M059J (cell line): ENCODE measurements at places on chromosomes 3 and 15.

- DNase-seq = no peak
These were observed 3.6 kb upstream of the COL6A5 start for GRCh38 chr3:130341882-130342281.

DNA sequence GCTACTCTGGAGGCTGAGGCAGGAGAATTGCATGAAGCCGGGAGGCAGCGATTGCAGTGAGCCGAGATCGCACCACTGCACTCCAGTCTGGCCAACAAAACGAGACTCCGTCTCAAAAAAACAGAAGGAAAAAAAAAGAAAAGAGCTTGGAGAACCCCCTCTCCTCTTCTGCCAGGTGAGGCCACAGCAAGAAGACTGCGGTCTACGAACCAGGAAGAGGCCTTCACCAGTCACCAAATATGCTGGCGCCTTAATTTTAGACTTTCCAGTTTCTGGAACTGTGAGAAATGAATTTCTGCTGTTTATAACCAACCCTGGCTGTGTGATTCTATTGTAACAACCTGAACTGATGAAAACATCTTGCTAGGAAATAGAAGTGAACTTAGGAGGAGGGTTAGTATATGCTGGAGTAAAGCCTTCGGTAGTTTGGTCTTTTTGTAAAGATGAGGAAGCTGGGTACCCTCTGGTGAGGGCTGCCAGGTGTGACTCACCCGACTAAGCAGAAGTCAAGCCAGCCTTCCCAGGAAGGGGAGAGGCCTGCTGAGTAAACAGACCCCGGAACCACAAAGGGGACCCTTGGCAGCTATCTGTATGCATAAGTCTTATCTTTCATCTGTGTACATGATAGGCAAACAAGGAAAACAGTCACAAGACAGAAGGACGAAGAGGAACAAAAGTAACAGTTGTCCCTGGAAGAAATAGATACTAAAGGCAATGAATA, 78.7 kb downstream of the KLF13 start:
- DNase-seq = peak; percentile 61

- no peak for DNase-seq
These were observed 146.8 kb downstream of the CDIN1 start for GRCh38 chr15:36726224-36726623.

- DNase-seq = peak; percentile 58
These were observed 138.0 kb downstream of the FBN1 start for GRCh38 chr15:48507416-48508065.

- DNase-seq = no peak
These were observed 1679.4 kb downstream of the OTOL1 start for GRCh38 chr3:163175970-163176369.

DNA sequence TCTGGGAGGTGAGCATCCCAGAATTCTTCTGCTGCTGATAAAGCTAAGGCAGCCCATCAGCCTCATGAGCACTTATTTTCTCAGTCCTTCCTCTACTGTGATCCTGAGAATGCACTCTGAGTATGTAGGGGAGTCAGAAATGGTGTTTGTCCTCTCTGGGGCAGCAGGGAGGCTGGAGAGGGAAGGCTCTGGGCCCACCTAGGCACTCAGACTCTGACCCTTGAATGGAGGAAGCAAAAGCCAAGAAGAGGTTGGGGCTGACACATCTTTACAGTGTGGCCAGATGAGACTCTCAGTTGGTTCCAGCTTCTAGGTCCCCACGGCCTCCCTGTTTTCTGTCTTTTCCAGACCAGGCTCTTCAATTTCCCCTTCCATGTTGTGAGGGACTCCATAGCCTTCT, 36.1 kb upstream of the BLM start:
- DNase-seq = no peak

DNA sequence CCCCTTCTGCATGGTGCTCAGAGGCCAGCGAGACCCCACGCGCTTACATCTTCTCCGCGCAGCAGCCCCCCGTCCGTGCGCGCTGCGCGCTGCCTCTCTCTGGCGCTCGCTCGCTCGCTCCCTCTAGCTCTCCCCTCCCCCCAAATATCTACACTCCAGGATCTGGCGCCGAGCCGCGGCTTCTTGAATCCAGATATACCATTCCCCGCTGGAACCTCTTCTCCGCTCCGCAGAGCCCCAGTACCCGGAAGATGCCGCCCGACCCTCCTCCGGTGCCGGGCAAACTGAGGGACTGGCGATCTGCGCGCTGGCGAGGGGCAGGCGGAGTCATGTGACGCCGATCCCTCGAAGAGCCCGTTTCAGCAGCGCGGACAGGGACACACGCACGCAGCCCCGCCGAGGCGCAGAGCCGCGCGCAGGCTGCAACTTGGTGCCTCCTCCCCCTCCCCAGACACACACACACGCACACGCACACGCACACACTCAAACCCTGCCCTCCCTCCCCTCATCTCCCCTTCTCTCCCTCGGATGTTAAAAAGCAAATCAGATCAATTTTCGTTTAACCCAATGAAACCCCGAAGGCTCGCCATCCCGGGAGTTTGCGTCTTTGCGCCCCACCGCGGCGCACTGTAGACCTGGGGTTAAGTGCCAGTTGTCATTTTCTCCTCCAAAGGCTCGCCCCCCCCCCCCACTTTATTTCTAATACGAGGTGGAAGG, at the start of gene RASGRF1:
RASGRF1 (minus strand) TSS at position 294 of the 717 bp plus-strand sequence; CDS start at position 12, 282 bp downstream.
- DNase-seq = no peak

DNA sequence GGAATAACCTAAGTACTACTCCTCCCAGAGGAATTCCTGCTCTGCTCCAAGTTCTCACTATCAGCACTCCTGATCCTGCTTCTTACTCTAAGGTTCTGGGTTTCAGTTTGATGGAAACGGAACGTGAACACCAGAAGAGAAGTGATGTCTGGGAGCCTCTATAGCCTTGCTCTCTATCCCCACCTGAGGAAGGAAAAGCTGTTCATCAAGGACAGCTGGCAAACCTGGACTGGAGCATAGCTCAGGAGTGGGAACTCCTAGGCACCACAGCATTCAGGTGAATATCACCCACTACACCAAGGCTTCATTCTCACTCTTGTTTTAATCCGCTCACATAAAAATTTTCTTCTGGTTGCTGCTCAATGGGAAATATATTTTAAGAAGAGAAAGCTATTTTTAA, 13.0 kb upstream of the CADPS start:
- no peak for DNase-seq

GRCh38 chr15:72740219-72740618, 43.3 kb downstream of the ADPGK start:
- no peak for DNase-seq

- DNase-seq = peak; percentile 20
These were observed 5.6 kb upstream of the APPL1 start for GRCh38 chr3:57221883-57222282.

DNA sequence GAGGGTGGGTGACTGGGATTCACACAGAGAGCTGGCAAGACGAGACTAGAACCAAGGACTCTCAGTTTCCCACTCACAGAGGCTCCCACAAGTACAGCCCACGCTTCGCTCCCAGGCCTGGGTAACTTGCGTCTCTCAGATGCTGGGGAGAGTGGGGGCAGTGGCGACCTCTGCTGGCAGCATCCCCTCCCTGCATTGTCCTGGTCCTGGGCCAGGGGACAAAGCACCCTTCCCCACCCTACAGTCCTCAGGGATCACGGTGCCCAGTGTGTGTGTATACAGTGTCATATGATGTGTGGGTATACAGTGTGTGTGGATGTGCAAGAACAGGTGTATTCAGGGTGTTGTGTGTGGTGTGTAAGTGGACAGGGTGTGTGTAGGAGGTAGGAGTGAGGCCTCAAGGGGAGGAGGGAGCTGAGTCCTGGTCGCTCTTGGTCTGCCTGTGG, 12.8 kb downstream of the VILL start:
- DNase-seq = no peak

DNA sequence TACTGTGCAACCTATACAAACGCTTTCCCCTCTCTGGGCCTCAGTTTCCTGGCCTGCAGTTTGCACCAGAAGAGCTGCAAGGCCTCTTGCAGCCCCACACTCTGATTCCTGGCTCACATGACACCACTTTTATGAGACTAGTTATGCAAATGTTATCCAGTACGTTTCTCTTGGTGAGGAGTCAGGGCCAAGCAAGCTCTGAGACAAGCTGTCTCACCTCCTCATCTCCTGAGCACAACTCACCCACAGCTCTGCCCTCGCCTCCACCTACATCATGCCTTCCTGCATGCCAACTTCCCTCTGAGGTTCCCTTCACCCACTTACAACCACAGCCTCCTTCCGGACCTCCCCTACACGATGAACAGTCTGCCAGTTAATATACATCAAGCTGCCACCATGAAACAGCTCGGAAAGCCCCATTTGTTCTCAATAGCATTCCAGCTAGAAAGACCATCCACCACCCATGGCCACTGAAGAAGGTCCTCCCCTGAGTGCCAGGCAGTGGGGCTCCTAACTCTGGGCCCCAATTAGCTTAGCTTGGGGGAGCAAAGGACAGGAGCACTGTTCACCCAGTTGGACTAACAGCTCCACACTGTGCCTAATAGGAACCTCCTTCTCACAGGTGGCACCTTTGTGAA, 25.0 kb downstream of the CRYGS start:
- DNase-seq = no peak

- no peak for DNase-seq
These were observed 8.5 kb downstream of the NR2F2 start for GRCh38 chr15:96338766-96339618.

- DNase-seq = peak; percentile 5
These were observed 174.5 kb downstream of the MEIS2 start for GRCh38 chr15:36925653-36926426.

GRCh38 chr3:122825460-122825859, 30.6 kb downstream of the SLC49A4 start:
- no peak for DNase-seq

DNA sequence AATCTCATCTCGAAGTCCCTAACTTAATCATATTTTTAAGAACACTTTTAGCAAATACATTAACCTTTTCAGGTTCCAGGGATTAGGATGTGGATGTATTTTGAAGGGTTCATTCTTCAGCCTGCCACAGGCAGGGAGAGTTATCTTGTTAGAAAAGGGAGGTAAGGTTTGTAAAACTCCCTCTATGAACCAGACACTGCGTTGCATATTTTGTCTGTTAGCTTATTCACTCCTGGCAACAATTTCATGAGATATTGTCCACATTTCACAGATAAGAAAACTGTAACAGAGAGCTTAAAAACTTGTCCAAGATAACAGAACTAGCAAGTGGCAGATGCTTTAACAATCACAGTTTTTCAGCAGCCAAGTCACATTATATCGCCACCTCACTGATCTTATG, 155.4 kb downstream of the DIPK2A start:
- no peak for DNase-seq

DNA sequence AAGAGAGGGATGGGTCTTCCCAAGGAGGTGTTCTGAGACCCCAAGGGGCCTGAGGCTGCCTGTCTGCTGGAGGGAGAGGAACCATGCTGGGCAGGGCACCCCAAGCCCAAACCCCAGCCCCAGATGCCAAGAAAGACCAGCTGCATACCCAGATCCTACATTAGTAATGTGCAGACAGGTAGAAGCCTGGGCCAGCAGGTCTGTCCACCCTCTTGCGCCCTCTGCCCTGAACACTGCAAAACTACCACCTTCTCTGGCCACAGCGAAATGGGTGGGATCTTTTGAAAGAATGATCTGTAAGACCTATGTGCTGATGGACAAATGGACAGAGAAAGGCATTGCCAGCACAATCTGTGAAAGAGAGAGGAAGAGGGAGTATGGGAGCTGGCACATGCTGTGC, 283.2 kb downstream of the EPHB1 start:
- DNase-seq = no peak

GRCh38 chr3:12663401-12663935, 449 bp downstream of the RAF1 start:
- peak; percentile 44 for DNase-seq

DNA sequence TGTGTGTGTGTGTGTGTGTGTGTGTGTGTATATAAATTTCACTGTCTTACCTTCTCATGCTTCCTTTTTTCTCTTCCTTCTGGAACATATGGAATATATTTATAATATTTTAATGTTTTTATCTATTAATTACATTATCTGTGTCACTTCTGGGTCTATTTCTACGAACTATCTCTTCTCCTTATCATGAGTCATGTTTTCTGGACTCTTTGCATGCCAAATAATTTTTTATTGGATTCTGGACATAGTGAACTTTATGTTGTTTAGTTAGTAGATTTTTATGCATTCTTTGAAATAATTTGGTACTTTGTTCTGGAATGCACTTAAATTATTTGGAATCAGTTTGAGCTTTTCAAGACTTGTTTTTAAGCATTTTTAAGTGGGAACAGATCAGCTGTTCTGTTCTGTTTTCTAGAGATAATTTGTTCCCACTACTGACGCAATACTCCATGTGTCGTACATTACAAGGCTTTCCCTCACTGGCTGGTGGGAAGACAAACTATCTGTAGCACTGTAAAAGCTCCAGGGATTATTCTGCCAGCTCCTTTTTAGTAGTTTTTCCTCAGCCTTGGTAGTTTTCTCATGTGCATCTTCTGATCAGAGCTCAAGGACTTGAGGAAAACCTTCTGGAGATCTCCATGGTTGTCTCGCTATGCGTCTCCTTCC, 302.0 kb downstream of the CLSTN2 start:
- no peak for DNase-seq

GRCh38 chr3:186166036-186166435, 57.1 kb upstream of the ETV5 start:
- peak; percentile 48 for DNase-seq

GRCh38 chr3:134693226-134693625, 42.4 kb upstream of the KY start:
- DNase-seq = peak; percentile 38

DNA sequence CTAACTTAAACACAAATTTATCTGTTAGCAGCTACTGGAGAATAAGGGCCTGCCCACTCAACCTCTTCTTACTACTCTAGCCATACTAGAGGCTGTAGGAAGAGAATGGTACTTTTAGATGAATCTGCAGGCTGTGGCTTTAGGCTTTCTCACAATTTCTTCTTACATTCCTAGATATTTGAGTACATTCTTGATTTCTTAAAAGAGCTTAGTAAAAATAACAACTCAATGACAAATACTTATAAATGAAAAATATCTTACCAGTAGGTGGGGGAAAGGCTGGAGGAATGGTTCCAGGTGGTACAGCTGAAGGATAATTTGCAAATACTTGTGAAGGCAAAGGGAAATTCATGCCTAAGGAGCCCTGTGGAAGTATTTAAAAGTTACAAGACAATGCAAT, 92.9 kb upstream of the GK5 start:
- peak; percentile 35 for DNase-seq

GRCh38 chr3:59759298-59760031, 709.6 kb upstream of the CFAP20DC start:
- DNase-seq = peak; percentile 59

DNA sequence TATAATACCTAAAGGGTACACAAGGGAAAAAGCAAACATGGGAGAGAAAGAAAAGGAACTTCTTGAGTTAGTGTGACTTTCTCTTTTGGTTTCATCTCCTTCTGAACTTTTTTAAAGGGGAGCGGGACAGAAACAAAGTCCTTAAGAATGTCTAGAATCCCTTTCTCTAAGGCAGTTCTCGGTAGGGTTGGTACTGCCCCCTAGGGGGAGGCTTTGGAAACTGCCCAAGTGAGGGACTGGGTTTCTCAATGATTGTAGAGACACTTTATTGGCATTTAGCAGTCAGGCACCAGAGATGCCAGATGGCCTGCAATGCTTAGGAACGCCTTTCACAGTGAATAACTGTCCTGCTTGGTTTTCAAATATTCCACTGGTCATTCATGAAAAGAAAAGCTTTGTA, 172.7 kb downstream of the WDR72 start:
- no peak for DNase-seq
